SK-N-MC (cell line): ENCODE measurements at places on chromosomes 2 and 18.

- no peak for DNase-seq
Measured at GRCh38 chr2:6967301-6967700, 50.1 kb downstream of the RNF144A start.

GRCh38 chr2:134347756-134348155 is 93.9 kb downstream of the MGAT5 start:
- DNase-seq = no peak

- DNase-seq = no peak
Measured at GRCh38 chr2:59077981-59078531, 836.9 kb upstream of the FANCL start.

GRCh38 chr18:73947180-73947921 is 200.3 kb downstream of the FBXO15 start:
- peak; percentile 56 for DNase-seq

DNA sequence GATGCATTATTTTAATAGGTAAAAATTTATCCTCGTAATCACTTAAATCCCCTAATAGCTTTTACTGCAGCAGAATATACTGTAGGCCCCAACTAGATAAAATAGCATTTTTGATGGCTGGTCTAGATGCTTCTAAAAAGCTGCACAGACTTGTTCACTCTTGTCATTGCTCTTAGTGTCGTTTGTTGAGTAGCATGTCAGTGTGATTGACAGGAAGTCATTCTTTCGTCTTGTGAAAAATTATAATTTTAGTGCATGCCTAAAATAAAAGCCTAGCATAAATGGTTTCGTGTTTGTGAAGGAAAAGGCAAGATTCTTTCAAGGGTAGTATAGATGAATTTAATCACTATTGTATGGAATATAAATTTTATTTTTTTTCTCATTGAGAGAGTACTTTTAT is 275.0 kb downstream of the PTGR3 start:
- no peak for DNase-seq

DNA sequence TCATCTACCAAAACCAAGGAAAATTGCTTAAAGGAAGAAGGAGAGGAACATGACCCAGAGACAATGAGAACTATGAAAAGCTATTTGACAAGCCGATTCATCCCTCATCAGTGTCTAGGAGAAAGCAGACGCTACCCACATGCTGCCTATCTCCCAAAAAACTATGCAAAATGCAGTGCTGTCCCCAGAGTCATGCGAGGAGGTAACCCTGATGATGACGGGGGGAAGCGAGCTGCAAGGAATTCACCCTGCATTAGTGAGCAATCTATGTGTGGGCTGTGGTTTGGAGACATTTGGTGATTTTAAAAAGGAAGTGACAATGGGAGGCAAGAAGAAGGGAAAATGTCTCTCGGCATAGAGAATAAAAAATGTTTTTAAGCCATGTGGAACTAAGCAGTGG is 472.7 kb downstream of the CMPK2 start:
- no peak for DNase-seq

DNA sequence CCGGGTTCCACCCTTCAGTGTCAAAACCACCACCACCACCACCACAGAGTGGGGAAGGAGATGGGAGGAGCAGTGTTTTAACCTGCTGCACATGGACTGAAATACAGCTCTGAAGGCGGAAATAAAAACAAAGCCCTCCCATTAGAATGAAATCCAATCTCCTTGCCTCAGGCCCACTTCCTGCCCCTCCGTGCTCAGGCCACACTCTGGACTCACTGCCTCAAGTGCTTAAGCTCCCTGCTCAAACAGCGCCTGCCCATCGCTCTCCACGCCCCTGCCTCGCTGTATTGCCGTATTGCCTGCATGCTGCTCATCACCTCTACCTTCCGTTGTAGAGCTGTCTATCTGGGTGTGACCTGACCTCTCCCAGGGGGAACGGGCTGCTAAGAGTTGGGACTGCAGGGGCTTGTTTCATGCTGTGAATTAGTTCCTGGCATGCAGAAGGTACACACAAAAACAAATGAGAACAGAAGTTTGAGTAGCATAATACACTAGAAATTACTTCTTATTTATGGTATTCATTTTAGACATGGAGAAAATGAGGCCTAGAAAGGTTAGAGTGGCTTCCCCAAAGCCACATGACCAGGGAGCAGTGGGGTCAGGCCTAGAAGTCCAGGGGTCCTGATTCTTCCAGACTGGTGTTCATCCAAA is 31.6 kb upstream of the NEB start:
- DNase-seq = no peak

DNA sequence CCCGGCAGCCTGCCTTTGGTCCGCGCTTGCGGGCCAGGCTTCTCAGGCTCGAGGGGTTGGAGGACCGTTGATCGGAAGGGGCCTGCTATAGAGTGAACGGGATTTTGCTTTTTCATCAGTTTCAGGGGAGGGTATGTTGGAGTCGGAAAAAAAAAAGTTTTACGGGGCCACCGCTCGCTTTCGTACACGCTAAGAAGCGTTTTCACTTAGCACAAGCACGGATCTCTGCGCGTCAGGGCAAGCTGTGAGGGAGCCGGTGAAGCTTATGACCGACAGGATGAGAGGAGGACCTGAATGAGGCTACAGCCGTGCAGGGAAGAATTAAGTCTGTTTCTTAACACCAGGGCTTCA is 443 bp downstream of the CPSF3 start:
- no peak for DNase-seq

GRCh38 chr2:42008241-42008921 is 39.4 kb upstream of the PKDCC start:
- no peak for DNase-seq

GRCh38 chr18:28961669-28962228 is 784.8 kb upstream of the CDH2 start:
- no peak for DNase-seq

GRCh38 chr2:96931966-96932365 is 54.4 kb downstream of the FAM178B start:
- DNase-seq = no peak

DNA sequence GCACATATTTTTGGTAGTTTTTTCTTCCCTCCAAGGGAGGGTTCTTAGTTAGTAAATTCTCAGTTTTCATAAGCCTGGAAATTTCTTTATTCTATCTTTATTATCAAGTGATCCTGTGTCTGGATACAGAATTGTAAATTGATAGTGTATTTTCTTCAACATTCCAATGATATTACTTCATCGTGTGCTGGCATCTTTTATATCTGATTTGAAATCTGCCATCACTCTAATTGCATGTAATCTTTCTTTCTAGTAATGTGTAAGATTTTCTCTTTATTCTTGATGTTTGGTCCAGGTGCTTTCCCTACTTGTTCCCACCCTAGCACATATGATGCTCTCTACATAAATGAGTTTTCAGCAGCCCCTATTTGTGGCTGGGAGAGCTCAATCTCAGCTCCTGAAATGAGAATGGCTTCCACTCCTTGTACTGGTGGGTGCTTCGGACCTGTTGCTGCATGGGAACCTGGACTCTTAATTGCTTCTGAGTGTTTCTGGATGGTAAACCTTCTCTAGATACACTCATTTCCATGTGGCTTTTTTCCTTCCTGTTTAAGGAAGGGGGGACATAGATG is 102.7 kb downstream of the SMIM21 start:
- DNase-seq = no peak
